ENCODE measurements at places on chromosomes 3 and 15. TPM values are rescaled to one million over a fixed set of nuclear protein-coding genes. Genes with fewer than 3 reads are reported as not detected.

DNA sequence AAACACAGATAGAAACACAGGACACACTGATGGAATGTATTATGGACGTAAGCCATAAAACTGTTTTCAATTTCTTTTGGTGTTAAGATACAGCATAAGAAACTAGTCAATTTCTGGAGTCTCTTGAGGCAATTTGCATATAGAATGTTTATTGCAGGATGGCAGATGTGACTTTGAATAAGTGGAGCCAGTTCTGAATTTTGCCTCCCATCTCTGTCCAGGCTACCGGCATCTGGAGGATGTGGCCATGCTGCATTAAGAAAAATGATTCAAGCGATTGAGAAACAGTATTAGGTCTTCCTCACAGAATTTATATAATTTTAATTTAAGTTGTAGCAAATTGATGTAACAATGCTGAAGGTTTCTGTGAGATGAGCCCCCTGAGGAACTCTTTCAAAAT, 81.5 kb downstream of the CHST2 start:
- no peak for DNase-seq

DNA sequence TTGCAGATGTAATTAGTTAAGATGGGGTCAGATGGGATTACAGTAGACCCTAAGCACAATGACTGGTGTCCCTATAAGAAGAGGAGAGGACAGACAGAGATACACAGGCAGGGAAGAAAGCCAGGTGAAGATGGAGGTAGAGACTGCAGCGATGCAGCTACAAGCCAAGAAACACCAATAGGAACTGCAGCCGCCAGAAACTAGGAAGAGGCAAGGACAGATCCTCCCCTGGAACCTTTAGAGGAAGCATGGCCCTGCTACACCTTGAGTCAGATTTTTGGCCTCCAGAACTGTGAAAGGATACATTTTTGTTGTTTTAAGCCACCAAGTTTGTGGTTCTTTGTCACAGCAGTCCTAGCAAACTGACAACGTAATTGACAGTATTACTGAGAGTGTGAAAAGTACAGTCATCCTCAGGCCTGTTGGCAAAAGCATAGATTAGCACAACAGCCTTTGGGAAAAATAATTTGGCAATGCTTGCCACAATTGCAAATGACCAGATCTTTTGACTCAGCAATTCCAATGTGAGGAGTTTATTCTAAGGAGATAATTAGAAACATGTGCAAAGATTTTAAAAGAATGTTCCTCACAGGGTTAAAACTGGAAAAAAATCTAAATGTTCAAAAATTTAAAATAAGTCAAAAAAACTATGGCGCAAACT, 82.6 kb upstream of the TJP1 start:
- DNase-seq: no peak

DNA sequence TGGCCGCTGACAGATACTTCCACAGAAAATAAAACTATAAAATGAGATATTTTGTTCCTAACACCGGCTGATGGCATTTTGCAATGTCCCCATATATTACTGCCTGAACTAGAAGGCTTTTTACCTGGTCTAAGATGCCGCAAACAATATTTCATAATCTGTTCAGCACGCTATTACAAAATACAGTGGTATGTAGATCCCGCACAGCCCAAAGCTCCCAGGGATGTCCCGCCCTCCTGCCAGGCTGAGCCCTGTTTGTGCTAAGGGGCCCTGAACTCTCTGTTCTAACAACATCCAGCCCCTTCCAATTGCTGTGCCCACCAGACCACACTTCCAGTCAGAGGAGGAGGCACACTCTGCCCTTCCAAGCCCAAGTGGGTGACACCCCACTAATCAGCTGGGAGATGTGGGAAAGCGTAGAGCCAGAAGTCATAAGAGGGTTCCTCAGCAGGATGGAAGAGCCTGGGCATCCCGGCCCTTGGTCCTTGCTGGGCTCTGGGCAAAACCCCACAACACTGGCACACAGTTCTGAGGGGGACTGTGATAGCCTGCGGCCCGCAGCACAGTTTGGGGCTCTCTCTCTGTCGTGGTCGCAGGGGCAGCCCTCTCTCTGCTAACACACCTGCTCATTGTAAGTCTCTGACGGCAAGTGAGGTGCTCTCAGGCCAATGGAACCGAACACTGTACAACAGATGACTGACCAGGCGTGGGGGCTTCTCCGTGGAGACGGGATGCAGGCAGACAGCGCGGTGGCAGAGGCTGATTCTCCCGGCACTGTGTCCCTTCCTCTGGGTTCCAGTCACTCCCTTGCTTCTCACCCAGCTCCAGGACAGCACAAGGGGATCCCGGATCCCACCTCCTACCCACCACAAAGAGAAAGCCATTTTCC, 55.2 kb downstream of the PCSK6 start:
- no peak for DNase-seq

NME9 gene
- total RNA-seq: 0.98 TPM

LRRC31 gene
- total RNA-seq: 7.5 TPM
